ENCODE measurements at places on chromosomes 4 and X. TPM values are rescaled to one million over a fixed set of nuclear protein-coding genes. Genes with fewer than 3 reads are reported as not detected.

Gene CT45A3
- total RNA-seq, result not detected

Gene IL2RG
- 7.1 TPM for total RNA-seq

Gene SLC6A14
- total RNA-seq, result not detected

DNA sequence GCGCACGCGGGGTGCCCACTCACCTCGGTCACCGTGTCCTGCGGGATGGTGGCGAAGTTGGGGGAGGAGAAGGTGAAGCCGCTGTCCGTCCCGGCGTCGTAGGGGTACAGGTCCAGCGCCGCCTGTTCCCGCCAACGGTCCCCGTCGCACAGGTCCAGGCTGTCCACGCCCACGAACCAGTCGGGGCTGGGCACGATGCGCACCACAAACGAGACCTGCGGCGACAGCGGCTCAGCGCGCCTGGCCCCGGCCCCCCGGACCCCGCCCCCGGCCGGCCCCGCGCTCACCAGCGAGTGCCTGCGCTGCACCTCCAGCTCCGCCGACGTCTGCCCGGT is 1.4 kb downstream of the SPON2 start:
- H3K36me3 ChIP-seq, result no peaks in the 10 kb centered on the region
- H3K4me1 ChIP-seq, result no peaks in the 10 kb centered on the region
- no peaks in the 10 kb centered on the region for H3K27me3 ChIP-seq
- H3K4me3 ChIP-seq, result no peak overlapping the region
- H3K27ac ChIP-seq, result no peak overlapping the region
- no peak for DNase-seq

DNA sequence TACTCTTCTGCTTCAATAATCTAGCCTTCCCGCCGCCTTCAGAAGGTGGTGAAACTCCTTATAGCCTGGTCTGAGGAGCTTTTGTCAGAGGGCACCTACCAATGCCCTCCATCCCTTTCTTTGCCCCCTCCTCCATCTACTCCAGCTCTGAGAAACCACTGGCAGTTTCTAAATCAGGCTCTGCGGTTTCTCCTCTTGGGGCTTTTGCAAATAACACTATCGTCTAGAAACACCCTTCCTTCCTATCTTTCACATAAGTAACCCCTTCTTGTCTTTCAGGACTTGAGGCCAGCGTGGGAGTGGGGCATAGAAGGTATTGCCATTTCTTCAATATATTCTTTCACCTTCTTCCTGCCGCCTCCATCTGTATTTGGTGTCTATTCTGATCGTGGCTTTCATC is 1.2 kb upstream of the EFHC2 start:
- H3K27me3 ChIP-seq, result no peaks in the 10 kb centered on the region
- DNase-seq, result no peak
- H3K27ac ChIP-seq, result no peak overlapping the region
- no peaks in the 10 kb centered on the region for H3K4me1 ChIP-seq
- H3K4me3 ChIP-seq, result no peak overlapping the region

- DNase-seq, result no peak
- no peaks in the 10 kb centered on the region for H3K4me1 ChIP-seq
- no peaks in the 10 kb centered on the region for H3K27me3 ChIP-seq
- no peak overlapping the region for H3K27ac ChIP-seq
- no peak overlapping the region for H3K4me3 ChIP-seq
These were observed 386.9 kb upstream of the MAOA start for GRCh38 chrX:43269201-43269600.

GRCh38 chr4:3484057-3484973 is 21.2 kb downstream of the DOK7 start:
- DNase-seq, result peak; percentile 95
- H3K36me3 ChIP-seq, result no peaks in the 10 kb centered on the region
- H3K27me3 ChIP-seq, result no peaks in the 10 kb centered on the region
- H3K27ac ChIP-seq, result peak overlapping the region; percentile 63
- H3K4me1 ChIP-seq, result no peaks in the 10 kb centered on the region
- no peak overlapping the region for H3K4me3 ChIP-seq

GRCh38 chr4:37726666-37727065 is 40.5 kb upstream of the RELL1 start:
- DNase-seq, result no peak
- no peak overlapping the region for H3K27ac ChIP-seq
- no peak overlapping the region for H3K4me3 ChIP-seq
- H3K4me1 ChIP-seq, result no peaks in the 10 kb centered on the region
- no peaks in the 10 kb centered on the region for H3K27me3 ChIP-seq

- no peaks in the 10 kb centered on the region for H3K27me3 ChIP-seq
- H3K36me3 ChIP-seq, result no peaks in the 10 kb centered on the region
- no peak overlapping the region for H3K4me3 ChIP-seq
- no peak overlapping the region for H3K27ac ChIP-seq
- no peaks in the 10 kb centered on the region for H3K4me1 ChIP-seq
These were observed 590.3 kb downstream of the PACRGL start for GRCh38 chr4:21290562-21290961.

DNA sequence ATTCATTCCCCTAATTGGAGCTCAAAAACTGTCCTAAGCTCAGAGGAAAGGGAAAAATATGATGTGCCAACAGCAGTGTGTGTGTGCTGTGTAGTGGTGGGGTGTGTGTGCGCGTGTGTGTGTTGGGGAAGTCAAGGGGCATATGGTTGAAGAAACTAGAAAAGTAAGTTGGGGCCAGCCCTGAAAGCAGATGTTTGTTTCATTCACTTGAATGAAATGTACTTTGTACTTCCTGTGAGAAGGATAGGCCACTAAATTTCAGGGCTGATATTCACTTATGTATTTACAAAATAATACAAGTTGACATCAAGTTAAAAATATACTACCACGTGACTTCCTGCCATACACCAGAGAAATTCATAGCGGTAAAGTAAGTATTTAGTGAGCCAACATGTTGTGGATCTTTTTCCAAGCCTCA is 151.3 kb upstream of the JADE1 start:
- no peak for DNase-seq
- H3K27me3 ChIP-seq, result no peaks in the 10 kb centered on the region
- peaks cover 2% of the 10 kb centered on the region for H3K4me1 ChIP-seq
- no peaks in the 10 kb centered on the region for H3K36me3 ChIP-seq

GRCh38 chr4:168695288-168695687 is 198.4 kb downstream of the PALLD start:
- H3K27ac ChIP-seq, result no peak overlapping the region
- H3K4me3 ChIP-seq, result no peak overlapping the region
- no peak for DNase-seq
- H3K36me3 ChIP-seq, result no peaks in the 10 kb centered on the region

GRCh38 chrX:23235051-23235450 is 99.6 kb upstream of the PTCHD1 start:
- H3K27me3 ChIP-seq, result no peaks in the 10 kb centered on the region
- no peak overlapping the region for H3K27ac ChIP-seq
- H3K4me1 ChIP-seq, result no peaks in the 10 kb centered on the region
- H3K36me3 ChIP-seq, result no peaks in the 10 kb centered on the region
- H3K4me3 ChIP-seq, result no peak overlapping the region
- no peak for DNase-seq

DNA sequence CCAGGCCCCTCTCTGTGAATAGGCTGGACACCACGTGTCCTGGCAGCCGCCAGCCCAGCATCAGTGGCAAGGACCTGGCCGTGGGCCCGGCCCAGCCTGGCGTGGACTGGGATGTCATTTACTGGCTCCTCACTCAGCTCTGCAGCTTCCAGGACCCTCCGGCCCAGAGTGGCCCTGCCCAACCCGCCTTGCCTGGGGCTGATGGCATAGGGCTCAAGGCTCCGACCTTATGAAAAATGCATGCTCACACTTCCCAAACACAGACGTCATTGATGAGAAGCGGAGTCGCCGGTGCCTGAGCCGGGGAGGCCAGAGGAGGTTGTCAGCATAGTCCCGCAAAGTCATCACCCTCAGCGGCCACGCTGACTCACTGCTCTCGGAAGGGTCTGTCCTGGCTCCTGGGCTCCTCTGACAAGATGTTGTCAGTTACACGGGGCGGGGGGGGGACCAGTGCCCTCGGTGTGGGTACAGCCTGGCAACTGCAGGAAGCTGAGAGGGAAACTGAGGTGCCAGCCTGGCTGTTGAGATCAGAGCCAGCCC is 14.3 kb downstream of the CFAP99 start:
- no peak overlapping the region for H3K27ac ChIP-seq
- no peaks in the 10 kb centered on the region for H3K36me3 ChIP-seq
- H3K4me1 ChIP-seq, result no peaks in the 10 kb centered on the region

GRCh38 chr4:111960241-111960667 is 185.0 kb upstream of the FAM241A start:
- H3K4me3 ChIP-seq, result no peak overlapping the region
- no peak overlapping the region for H3K27ac ChIP-seq
- no peaks in the 10 kb centered on the region for H3K36me3 ChIP-seq
- no peaks in the 10 kb centered on the region for H3K4me1 ChIP-seq
